Left lung (tissue), 14 donors: ENCODE measurements at places on chromosomes 5 and 9. TPM values are rescaled to one million over a fixed set of nuclear protein-coding genes. Genes with fewer than 3 reads are reported as not detected.

The CCL27 gene
- 0.77 TPM for polyA plus RNA-seq

The SLC36A3 gene
- not detected for polyA plus RNA-seq

The CDC25C gene
- polyA plus RNA-seq: 6.2 TPM

The CDHR2 gene
- polyA plus RNA-seq: 0.32 TPM

The OBP2B gene
- not detected for polyA plus RNA-seq

The KCNV2 gene
- 0.31 TPM for polyA plus RNA-seq

The IL33 gene
- polyA plus RNA-seq: 104 TPM

The DBH gene
- polyA plus RNA-seq: 1.4 TPM

The LCN10 gene
- polyA plus RNA-seq: 0.24 TPM

The KDM3B gene
- polyA plus RNA-seq: 78.4 TPM

The GDF9 gene
- 1.3 TPM for polyA plus RNA-seq

The SPIN1 gene
- polyA plus RNA-seq: 171 TPM

The PIK3R1 gene
- 92.9 TPM for polyA plus RNA-seq

The SCGB3A2 gene
- polyA plus RNA-seq: 1,881 TPM

DNA sequence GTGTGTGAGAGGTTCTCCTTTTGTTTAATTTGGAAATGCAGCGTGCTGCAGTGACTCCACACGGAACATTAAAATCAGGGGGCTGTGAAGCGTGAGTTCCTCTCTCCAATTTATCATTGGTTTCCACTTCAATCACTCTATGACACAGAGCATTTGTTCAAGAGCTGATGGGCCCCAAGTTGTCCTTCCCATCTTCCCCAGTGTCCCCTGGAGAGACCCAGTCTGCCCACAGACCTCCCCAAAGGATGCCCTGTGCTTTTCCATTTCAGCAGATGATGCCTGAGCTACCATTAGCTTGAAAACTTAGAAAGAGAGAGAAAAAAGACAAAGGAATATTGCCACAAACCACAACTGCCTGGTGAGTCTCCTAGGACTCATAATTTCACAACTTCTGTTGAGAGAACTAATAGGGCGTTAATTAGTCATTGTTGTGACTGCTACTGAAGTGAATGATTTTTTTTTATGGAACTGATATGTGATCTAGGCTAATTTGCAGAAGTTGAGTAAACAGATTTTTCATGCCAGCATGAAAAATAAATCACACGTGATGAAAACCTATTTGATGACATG is 772.7 kb downstream of the SEMA5A start:
- DNase-seq: no peak

- DNase-seq: no peak
Observed at GRCh38 chr9:117095081-117095480, 319.8 kb downstream of the ASTN2 start.

- no peak for DNase-seq
Observed at GRCh38 chr9:6552033-6552432, 93.5 kb downstream of the GLDC start.

DNA sequence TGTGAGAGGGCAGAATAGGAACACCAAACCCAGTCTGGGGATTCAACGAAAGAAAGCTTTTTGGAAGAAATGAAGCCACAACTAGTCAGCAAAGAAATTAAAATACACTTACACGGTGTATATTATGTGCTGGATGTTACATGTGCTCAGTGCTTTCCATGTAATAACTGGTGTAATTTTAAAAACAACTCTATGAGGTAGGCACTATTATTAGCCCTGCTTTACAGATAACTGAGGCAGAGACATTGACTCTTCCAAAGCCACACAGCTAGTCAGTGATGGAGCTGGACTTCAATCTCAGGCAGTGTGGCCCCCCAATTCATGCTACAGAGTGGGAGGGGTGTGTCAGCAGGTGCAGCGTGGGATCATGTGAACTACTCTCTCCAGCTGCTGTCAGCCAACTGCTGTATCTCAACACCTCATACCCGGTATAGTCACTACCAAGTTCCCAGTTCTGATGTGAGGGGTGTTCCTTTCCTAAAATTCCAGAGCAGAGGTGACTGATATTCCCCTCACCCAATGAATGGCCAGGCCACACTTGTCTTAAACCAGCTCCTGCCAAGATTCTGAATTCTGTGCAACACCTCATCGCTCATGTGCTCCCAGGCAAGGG is 33.8 kb upstream of the TJP2 start:
- DNase-seq: no peak

DNA sequence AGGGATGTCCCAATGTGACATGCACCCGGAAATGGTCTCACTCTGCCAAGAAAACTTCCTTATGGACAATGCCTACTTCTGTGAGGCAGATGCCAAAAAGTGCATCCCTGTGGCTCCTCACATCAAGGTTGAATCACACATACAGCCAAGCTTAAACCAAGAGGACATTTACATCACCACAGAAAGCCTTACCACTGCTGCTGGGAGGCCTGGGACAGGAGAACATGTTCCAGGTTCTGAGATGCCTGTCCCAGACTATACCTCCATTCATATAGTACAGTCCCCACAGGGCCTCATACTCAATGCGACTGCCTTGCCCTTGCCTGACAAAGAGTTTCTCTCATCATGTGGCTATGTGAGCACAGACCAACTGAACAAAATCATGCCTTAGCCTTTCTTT is 37.6 kb upstream of the CCDC152 start:
- no peak for DNase-seq

- DNase-seq: no peak
Observed at GRCh38 chr5:74055486-74056106, 429.6 kb downstream of the ARHGEF28 start.

- no peak for DNase-seq
Observed at GRCh38 chr5:150144879-150145278, 10.8 kb downstream of the PDGFRB start.

DNA sequence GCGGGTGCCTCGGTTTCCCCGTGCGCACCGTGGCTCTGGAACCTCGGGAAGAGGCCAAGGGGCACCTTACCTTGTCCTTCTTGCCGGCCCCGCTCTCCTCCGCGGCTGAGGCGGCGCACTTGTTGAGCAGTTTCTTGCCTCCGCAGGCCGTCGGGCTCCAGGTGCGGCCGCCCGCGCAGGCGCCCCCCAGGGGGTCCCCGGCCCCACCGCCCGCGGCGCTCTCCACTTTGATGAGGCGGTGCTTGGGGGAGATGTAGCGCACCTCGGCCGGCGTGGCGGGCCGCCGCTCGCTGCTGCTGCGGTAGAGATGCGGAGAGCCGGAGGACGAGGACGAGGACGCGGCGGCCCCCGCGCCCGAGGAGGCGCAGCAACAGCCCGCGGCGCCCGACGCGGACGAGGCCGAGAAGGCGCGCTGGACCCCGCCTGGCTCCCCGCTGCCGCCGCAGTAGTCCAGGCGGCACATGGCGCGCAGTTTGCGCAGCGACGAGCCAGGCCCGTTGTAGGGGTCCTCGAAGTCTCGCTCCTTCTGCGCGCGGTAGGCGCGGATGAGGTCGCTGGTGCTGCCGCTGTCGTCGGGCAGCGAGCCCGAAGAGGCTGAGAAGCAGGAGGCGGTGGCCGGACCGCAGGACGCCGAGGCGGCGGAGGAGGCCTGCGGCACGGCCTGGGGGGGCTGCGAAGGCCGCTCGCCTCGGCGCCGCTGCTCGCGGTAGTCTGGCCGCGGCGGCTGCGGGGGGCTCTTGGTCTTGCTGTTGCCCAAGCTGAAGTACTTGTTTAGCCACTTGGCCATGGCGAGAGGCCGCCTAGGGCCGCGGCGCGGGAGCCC is 957 bp downstream of the SHB start:
- peak; percentile 84 for DNase-seq

- no peak for DNase-seq
Observed at GRCh38 chr9:98944057-98944733, 488 bp downstream of the COL15A1 start.

DNA sequence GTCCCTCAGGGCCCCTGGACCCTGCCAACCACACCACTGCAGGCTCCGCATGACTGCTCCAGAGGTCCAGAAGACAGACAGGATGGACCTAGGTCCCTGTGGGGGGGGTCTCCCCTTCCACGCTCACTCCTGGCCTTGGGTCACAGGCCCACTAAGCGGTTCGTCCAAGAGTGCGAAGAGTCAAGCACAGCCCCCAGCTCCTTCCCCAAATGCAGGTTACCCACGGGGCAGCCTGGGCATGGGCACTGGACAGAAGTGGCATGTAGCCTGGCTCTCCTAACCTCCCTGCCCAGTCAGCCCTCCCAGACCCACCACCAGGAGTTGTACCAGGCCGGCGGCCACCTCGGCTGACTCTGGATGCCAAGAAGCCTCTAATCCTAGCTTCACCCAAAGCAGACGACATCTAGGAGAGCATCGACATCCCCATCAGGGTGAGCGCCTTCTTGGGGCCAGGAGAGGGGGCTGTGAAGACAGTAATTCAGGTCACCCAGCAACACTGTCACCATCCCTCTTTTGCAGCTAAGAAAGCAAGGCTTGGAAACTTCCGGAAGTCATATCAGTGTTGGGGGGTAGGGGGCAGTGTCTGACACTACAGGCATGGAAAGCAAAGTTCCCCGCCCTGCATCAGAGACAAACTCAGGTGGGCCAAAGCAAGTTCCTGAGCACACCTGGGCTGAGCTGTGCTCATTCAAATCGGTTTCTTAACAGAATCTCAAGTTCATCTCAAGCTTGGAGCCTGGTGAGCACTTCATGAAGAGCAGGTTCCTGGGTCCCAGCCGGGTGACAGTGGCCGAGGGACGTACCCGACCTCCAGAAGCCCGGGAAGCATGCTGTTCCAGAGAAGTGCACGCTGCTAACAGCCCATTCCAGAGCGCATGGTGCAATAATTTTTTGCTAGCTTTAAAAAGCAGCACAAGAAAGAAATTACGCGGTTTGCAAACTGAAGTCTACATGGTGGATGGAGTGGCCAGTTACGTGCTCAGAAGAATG is 68.7 kb downstream of the SEMA4D start:
- no peak for DNase-seq

GRCh38 chr9:95981761-95982390 is 106.4 kb downstream of the ERCC6L2 start:
- DNase-seq: no peak

DNA sequence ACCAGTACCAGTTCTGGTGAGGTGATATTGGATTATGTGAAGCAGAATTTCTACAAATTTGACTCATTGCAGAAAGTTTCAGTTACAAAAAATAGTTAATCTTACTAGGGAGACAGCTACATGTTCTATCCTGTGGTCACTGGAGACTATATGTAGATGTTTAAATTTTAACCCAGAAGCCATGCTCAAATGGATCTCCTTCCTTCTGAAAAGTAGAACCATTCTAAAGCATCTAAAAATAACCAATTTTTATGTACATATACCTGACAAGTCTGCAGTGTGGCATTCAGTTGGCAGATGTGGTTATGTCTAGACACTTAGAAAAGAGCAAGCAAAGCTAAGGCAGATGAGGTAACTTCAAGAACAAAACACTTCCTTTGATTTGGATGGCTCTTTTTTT is 65.5 kb upstream of the POU4F3 start:
- no peak for DNase-seq

DNA sequence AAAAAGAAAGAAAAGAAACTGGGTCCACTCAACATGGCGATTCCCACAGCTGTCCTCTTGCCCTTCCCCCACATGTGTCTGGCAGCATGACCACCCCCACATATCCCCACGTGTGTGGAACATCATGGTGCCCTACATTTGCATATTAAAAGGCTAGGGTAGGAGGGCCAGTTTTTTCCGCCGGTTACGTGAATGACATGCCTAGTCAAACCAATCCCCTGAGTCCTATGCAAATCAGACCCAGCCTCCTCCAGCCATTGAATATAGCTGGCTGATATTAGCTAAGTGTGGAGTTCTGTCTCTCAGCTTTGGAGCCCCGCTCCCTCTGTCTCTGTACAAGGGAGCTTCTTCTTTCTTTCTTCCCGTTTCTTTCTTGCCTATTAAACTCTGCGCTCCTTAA is 33.0 kb upstream of the CCDC112 start:
- DNase-seq: no peak

DNA sequence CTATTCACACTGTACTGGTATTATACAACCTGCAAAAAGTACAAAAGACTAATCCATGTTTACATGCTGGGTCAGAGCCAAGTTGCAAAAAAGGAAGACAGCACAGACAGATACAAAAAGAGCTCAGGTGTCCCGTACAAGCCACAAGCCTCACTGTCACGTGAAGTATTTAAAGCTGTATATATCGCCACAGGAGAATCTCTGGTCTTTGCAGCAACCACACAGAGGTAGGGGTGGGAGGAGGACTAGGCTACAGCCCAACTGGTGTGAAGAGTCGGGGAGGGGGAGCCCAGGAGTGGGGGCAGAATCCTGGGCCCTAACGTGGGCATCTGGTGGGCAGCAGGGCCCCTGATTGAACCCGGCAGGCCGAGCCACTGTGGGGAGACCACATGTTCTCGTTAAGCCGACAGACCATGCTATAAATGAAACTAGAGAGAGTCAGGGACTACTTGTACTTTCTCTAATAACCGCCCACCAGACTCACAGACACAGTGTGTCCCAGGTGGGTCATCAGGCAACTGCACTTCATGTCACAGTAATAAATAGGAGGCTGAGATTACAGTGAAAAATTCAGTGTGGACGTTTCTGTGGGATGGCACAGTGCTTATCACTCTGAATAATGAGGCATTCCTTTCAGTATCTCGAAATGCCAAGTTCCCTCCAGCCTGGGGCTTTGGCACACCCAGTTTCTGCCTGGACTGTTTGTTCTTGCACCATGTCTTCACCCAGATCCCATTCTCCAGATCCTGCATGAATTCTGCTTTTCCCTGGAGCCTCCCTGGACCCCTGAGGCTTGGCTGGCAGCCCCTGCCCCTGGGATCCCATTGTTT is 79.3 kb upstream of the SH3PXD2B start:
- no peak for DNase-seq

DNA sequence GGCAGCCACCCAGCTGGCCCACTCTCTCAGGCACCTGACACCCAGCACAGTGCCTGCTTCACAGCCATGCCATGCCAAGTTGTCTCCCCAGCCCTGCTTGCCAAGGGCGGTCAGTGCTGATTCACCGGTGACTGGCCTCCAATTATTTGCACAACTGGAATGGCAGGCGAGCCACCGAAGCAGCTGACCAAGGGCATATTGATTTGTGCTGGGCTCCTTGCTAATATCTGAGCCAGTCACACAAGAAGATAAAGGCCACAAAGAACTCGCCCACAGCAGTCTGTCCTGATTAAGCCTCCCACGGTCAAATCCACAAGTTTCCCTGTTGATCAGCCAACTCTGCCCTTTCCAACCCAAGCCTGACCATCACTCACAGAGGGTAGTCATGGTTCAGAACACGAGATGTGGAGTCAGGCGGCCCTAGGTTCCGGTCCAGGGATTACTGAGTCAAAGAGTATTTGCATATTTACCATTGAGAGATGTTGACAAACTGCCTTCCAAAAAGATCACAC is 6.4 kb upstream of the EEIG1 start:
- no peak for DNase-seq

DNA sequence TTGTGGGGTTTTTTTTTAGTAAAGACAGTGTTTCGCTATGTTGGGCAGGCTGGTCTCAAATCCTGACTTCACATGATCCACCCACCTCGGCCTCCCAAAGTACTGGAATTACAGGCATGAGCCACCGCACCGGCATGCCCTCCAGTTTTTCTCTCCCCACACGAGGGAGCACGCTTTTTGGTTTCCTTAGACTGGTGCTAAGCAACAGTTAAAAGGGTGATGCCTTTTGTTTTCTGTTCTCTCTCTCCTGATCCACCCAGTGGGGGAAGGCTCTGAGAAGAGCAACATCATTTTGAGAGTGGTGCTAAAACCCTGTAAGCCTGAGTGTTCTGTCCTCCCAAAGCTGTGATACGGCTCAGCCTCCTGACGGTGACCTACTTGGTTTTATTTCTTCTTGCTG is 146.6 kb downstream of the MAN2A1 start:
- DNase-seq: no peak
